ENCODE measurements at places on chromosomes 11 and 22.

DNA sequence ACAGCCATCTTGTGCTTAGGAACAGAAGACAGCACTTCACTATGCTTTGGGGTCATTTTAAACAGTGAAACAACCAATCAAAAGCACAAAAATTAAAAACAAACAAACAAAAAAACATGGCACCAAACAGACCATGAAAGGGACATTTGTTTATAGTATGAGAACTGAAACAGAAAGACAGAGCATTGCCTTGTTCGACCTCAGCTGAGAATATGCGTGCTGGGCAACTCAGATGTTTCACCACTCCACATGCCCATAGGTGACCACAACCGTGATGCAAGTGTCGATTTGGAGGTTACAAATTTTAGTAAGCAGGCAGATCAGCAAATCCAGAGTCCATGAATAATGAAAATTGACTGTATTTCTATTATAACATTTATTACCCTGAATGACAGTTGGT, 30.0 kb downstream of the NNMT start:
- no peak for DNase-seq

DNA sequence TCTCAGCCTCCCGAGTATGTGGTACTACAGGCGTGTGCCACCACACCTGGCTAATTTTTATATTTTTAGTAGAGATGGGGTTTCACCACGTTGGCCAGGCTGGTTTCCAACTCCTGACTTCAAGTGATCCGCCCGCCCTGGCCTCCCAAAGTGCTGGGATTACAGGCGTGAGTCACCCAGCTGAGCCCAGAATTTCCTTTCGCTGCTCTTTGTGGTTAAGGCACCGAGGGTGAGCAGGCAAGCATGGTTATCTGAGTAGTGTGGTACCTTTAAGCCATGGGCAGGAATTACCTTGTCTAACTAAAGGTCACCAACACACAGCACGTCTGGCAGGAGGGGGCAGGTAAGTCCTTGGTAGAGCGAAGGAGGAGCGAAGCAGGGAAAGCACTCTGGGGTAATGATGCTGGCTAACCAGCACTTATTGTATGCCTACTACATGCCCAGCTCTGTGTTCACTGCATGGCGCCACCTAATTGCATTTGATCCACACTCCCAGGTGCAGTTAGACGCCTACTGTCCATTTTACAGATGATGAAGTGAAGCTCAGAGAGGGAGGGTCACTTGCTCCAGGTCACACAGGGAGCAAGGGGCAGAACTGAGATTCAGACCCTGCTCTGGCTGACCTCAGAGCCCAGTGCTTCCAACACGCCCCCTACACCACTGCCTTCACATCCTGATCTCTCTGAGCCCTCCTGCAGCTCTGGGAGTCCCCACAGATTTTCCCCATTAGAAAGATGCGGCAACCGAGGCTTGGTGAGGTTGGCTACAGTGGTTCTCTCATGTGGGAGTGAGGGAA, 45.7 kb downstream of the TRIOBP start:
- DNase-seq, result no peak

DNA sequence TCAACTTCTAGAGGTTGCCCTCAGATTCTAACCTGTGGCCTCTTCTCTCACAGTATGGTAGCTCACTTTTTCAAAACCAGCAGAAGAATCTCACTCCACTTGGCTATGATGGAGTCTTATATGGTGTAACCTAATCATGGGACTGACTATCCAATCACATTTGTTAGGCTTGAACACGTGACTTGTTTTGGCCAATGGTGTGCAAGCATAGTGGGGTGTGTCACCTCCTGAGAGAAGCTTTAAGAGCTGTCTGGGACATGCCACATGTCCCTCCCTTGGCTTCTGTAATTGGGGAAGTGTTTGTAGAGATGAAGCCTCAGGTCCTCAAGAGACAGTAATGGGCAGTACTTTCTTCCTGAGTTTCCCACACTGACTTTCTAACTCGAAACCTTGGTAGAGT, 12.8 kb upstream of the SMIM38 start:
- no peak for DNase-seq

GRCh38 chr22:21835378-21835777, 32.1 kb downstream of the MAPK1 start:
- no peak for DNase-seq

GRCh38 chr11:94661444-94661843, 94.3 kb downstream of the PIWIL4 start:
- no peak for DNase-seq

- DNase-seq, result no peak
Observed at GRCh38 chr22:45889093-45889538, 87.8 kb downstream of the WNT7B start.
